ENCODE measurements at places on chromosomes 2 and 18.

DNA sequence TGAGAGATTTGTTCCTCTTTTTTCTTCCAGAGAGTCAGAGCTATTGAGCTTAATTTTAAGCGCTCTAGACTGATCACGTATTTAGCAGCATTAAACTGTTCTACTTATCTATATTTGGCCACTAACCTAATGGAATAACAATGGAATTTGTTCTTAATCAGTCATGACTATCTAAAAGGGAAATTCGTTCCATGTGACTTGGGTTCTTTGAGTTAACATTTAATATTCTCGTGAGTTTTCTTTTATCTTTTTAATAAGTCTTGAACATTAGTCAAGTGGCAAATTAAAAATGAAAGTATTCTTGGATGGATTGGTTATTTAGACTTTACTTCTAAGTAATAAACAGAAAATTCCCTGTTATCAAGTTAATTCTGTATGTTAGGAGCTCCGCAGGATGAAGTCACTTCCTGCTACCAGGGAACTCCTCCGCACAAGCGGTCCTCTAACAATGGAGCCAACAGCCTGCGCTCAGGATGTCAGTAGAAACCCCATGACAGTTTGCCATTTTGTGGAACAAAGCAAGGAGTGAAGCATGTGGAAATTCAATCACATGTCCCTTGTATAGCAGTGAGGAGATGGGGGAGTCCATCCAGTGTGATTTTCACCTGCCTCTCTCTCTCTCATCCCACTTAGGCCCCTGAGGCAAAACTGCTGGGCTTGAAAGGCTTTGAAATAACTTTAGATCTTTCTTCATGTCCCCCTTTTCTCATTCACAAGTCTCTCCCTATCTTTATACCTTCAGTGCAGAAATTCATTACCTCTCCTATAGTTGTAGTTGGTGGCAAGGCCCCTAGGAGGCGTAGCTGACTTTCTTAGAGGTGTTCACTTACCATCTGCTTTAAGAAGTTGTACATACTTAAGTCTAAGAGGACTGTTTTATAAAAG is 138.1 kb downstream of the WDR7 start:
- DNase-seq, result no peak

- no peak for DNase-seq
Observed at GRCh38 chr2:236363711-236364277, 99.6 kb upstream of the ASB18 start.

DNA sequence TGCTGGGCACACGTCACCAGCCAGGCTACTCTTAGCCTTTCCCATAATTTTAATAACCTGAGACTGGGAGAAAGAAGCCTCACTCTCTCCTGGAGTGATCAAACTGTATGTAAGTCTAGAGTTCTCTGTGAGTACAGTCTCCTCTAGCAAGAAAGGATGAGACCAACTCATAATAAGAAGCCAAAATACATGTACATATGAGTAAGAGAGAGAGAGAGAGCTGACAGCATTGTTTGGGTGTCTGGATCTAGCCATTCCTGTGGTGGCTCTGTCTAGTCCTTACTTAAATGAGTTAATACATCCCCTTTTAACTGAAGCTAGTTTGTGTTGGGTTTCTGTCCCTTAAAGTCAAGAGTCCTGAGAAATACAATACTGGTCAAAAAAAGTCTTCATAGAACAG is 26.0 kb upstream of the ANXA4 start:
- no peak for DNase-seq

GRCh38 chr2:116988303-116988702 is 826.2 kb upstream of the DDX18 start:
- DNase-seq, result no peak

- no peak for DNase-seq
Observed at GRCh38 chr2:235007664-235008457, 56.0 kb downstream of the SH3BP4 start.

All from stimulated activated CD8-positive, alpha-beta memory T cell treated with anti-CD3 and anti-CD28 coated beads, Interleukin-4, amount 100 ng/mL, for 1 hour (primary cell).